COR-L47 (cell line): ENCODE measurements at places on chromosomes 6 and 20.
A peak's percentile ranks its signal among the peaks of the same experiment; 100 is the strongest.

GRCh38 chr6:131692031-131692430 is 9.2 kb downstream of the OR2A4 start:
- DNase-seq: no peak

GRCh38 chr6:93120154-93120742 is 299.1 kb downstream of the EPHA7 start:
- no peak for DNase-seq

DNA sequence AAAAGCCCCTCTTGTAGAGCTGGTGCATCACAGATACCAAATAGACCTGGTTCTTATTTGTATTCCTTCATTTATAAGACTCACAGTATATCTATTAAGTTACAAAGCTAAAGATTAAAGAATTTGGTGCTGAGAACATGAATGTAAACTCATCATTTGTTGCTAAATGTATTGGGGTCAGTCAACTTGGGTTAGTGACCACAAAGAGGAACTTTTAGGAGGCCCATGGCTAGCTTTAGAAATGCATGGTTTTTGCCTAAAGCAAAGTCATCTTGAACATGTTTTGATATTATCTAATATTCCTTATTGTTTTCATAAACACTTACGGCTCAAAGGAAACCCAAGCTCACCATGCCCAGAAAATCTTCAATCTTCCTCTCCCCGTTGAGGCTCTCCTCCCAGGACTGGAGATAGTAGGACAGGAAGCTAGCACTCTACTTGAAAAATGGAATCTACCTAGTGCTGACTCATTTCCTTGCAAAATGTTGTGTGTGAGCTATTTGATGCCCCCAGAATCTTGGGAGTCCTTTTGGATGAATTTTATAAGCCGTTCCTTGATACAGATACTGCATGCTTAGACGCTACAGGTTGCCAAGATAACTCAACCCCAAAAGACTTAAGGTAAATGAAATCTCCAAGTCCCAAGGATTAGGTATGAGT is 121.4 kb downstream of the BMP2 start:
- no peak for DNase-seq

DNA sequence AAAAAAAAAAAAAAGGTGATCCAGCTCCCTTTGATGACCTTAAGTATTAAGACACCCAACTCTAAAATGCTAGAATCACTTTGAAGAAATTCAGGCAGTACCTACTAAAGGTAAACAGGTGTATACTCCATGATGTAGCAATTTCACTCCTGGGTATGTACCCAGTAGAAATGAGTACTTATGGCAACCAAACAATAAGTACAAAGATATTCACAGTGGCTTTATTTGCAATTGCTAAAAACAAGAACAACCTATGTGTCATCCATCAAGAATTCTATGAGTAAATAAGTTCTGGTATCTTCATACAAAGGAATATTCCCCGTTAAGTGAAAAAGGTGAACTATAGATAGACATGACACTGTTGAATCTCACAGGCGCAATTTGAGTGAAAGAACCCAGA is 29.4 kb downstream of the MDGA1 start:
- DNase-seq: no peak

GRCh38 chr20:7667194-7667593 is 273.1 kb downstream of the HAO1 start:
- no peak for DNase-seq

GRCh38 chr6:148830614-148831013 is 83.8 kb downstream of the UST start:
- DNase-seq: no peak

DNA sequence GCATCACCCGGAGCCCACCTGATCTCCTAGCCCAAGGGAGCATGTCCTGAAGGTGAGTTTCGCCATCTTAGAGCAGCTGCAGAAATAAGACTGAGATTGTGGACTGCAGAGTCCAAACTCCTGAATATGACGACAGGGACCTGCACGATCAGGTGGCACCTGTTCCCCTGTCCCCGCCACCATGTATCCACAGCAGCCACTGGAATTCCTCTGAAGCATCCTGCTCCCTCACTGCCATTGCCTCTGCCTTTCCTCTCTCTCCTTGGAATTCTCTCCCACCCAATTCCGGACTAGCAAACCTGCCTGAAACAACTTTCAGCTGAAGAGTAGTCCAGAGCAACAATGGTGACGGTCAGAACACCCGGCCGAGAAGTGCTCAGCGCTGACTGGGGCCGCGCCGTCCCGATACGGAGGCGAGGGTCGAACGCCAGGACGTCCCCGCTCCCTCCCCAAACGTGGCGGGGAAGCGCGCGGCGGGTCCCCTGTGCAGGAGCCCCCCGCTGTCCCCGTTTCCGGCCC is 694 bp upstream of the FAM120B start:
- no peak for DNase-seq

DNA sequence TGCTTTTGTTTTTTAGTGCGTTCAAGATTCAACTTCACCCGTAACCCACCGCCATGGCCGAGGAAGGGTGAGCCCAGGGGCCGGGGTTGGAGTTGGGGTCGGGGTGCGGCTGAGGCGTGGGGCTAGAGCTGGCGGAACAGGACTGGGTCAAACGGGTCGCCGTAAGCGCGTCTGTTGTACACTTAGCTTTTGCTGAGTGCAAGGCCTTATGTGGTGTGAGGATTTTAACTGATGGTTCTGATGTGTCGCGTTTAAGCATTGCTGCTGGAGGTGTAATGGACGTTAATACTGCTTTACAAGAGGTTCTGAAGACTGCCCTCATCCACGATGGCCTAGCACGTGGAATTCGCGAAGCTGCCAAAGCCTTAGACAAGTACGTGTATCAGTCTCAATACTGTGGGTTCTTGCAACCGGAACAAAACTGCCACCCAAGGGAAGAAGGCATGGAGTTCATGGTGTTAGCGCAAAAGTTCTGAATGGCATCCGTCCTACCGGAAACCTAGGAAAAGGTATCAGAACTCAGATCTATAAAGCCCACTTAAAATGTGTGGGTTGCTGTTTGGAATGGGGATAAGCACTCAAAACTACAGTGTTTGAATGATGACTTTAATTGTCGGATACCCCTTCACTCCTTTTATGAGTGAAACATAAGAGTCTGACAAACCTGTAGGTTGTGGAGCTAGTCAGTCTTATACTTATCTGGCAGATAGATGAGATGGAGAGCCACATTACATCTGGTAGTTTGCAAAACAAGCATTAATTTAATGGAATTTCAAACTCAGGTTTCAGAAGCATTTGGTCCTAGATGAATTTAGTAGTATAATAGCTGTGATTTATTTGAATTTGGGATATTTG is 574 bp downstream of the RPS12 start:
- no peak for DNase-seq

DNA sequence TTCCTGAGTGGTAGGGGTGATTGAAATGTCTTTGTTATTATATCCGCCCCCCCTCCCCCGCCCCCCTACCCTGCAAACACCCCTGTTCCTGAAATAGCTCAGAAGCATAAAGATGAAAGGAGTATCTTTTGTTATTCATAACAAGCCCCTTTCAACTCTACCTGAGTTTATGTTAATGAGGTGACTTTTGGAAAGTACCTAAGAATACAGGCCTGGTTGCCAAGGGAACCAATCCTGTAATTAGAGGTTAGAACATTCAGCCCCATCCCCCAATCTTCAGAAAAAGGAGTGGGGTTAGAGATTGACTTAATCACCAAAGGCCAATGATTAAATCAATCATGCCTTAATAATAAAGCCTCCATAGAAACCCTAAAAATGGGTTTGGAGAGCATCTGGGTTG is 979.2 kb upstream of the GJE1 start:
- DNase-seq: peak; percentile 70

- no peak for DNase-seq
Observed at GRCh38 chr6:160347259-160348222, 637 bp upstream of the SLC22A3 start.

- DNase-seq: no peak
Observed at GRCh38 chr20:47854687-47855212, 69.5 kb upstream of the SULF2 start.

DNA sequence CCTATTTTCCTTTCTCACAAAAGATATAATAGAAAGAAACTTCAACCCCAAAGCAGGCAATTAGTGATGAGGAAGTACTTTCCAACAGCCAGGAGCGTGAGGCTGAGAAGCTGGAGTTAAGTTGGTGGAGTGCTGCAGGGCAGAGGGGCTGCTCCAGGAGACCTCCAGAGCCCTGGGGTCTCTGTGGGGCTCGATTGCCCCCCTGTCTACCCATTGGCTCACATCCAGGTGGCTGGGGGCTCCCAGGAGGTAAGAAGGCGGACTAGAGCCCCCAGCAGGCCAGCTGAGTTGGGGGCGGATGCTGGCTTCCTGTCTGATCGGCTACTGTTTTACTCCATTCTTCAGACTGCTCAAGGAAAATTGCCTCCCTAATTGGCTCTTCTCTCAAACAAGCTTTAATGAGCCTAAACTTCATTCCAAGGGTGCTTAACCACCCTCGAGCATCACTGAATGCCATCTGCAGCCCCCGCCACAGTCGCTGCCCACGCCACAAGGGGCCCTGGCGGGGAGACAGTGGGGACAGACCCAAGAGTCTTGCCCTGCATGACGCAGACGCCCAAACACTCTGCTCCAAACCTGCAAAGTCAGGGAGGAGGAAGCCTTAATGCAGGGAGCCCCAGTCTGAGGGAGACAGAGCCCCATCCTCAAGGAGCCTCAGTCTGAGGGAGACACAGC is 78.6 kb downstream of the MDGA1 start:
- DNase-seq: no peak

- no peak for DNase-seq
Observed at GRCh38 chr6:41051873-41052272, 1.1 kb upstream of the APOBEC2 start.

GRCh38 chr20:46539113-46539512 is 11.3 kb downstream of the OCSTAMP start:
- DNase-seq: no peak

GRCh38 chr6:81890846-81891245 is 138.4 kb upstream of the TENT5A start:
- no peak for DNase-seq

- DNase-seq: no peak
Observed at GRCh38 chr20:39853636-39854035, 835.4 kb downstream of the MAFB start.

GRCh38 chr6:119112812-119113530 is 34.5 kb upstream of the FAM184A start:
- no peak for DNase-seq

- no peak for DNase-seq
Observed at GRCh38 chr6:115681978-115682775, 378.5 kb downstream of the FRK start.

DNA sequence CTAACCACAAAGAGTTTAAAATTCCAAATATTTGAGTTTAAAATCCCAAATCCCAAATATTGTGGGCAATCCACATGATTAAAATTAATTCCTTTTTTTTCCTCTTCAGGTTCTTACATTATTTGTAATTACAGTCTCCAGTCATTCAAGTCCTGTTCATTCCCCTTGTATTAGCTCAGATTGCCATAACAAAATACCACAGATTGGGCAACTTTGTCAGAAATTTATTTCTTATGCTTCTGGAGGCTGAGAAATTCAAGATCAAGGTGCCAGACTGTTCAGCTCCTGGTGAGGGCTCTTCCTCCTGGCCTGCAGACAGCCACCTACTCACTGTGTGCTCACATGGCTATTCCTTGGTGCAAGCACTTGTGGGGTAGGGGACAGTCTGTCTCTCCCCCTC is 105.5 kb downstream of the ARMC2 start:
- no peak for DNase-seq

DNA sequence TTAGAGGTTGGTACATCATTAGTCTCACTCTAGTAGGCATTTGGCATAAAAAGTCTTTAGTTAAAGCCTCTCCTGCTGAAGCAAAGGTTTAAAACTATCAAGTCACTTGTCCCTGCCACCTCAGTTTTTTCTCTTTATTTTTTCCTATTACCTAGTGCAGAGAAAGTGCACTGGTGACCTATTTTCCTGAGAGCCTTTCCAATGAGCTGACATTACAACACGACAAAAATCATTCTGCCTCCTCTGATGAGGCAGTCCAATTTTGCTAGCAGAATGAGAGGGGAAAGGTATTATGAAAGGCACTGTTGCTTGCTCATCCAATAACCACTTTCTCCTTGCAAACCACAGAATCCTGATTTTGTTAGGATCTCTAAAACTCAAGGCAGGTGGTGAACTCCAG is 73.3 kb upstream of the SGK1 start:
- no peak for DNase-seq

- DNase-seq: no peak
Observed at GRCh38 chr20:48007351-48007750, 222.1 kb upstream of the SULF2 start.

DNA sequence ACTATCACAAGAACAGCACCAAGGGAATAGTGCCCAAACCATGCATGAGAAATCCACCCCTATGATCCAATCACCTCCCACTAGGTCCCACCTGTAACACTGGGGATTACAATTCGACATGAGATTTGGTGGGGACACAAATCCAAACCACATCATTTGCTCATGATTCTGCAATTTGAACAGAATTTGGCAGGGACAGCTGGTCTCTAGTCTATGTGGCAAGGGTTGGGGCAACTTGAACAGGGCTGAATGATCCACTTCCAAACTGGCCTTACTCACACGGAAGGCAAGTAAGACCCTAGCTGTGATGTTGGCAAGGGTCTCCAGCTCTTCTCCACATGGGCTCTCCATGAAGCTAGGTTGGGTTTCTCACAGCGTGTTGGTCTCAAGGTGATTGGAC is 10.1 kb upstream of the FKBP5 start:
- DNase-seq: no peak

DNA sequence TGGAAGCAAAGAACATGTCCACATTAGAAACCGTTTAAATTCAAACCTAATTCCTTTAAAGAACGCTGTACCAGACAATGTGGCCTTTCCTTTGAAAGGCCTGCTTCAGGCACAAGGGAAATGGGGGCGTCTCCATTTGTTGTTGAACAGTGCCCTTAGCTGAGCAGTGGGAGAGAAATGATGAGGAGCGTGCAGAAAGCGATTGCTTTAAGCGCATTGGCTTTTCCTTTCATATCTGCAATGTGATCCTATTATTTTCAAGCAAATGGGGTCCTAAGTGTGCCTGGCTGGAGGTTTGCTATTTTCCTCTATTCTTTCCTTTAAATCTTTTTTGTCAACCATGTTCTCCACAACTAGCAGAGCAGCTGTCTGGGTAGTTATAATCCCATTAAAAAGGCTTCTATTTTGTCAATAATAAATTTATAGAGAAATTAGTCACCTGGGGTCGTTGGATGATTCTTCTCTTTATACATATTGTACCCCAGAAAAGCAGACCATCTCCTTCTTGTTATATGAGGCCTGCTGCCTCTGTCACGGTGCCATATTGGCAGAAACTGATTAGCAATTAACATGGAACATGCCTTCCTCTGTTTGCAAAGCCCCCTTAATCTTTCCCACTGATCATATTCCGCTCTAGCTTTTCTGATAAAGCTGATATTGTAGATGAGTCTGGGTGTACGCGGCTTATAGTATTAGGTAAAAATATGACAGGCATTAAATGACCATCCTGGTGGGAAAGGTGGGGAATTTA is 151.1 kb upstream of the JAG1 start:
- DNase-seq: no peak

DNA sequence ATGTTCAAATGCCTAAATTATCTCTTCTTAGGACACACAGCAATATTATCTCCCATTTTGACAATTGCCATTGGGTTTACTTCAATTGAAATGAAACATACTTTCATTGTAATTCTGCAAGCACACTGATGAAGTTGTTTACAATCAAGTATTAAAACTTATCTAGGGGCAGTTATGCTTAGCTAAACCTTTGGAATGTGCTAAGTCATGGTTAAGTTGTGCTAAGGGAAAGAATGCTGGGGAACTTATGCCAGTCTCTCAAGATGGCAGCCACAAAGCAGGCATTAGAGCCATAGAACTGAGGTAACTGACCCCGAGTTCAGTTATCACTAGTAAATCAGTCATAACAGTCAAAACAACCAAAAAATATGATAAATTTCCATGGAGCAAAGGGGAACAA is 59.1 kb upstream of the NT5E start:
- no peak for DNase-seq

- no peak for DNase-seq
Observed at GRCh38 chr6:3053231-3053508, 15.1 kb upstream of the RIPK1 start.
